ENCODE measurements at places on chromosomes 7 and 10.

DNA sequence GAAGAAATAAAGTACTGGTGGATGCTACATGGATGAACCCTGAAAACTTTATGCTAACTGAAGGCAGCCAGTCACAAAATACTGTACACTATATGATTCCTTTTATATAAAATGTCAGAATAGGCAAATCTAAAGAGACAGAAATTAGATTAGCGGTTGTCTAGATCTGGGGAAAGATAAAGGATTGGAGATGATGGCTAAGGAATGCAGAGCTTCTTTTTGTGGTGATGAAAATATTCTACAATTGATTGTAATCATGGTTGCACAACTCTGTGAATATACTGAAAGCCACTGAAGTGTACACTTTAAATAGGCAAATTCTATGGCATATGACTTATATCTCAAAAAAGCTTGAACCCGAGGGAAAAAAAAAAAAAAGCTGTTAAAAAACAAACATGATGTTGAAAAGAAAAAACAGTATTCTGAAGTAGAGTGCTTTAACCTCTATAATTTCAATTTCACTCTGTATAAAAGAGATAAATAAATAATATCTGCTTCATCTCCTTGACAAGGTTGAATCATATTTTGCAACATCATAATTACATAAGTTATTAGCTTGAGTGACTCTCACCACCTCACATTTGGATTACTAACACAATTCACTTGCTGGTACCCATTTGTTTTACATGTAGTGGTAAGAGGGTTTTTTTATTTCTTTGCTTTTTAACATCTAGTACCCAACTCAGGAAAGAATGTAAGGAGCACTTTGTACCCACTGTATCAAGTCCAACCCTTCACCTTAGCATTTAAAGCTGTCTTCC lies 2.8 kb upstream of the GNAI1 start:
- DNase-seq, result no peak

DNA sequence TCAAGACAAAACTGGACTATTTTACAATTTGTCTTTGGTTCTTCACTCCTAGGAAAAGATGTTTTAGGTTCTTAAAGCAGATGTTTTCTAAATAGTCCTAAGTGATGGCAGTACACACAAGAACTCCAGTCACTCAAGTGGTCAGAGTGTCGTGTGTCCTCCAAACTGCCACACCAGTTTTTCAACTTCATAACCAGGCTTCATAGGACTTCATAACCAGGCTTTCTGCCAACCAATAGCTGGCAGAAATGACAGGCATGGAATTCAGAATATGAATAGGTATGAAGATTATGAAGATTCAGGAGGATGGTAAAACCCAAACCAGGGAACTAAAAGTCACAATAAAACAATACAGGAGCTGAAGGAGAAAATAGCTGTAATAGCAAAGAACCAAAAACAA lies 721.2 kb upstream of the SEMA3D start:
- DNase-seq, result no peak

DNA sequence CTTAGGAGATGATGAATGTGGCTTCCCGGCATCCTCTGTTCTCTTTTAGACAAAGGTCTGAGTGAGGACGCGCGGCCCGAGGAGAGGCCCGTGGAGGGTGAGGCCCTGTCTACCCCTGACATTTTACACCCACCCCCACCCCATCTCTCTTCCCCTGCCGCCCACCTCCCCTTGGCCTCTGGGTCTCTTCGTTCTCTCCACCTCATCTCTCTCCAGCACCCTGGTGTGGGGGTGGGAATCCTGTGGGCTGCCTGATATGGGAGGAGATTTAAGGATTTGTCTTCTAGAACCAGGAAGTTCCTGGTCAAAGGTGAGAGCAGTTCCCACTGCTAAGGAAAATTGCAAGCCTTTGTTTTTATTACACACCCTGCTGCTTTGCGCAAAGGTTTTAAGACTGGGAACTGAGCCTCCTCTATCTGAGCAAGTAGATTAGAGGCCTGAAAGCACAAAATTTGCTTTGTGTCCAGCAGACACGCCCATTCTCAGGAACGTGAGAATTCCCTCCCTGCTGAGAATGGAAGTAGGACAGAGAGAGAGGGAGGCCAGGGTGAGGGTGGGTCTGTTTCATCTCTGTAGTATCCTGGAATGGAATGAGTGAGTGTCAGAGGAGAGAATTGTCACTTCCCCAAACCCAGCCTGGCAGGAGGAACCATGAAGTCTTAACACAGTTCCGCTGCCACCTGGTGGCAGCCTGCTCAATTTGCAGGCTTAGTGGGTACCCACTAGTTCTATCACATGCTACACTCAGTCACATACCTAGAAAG lies 91.2 kb downstream of the GTF2IRD1 start:
- peak; percentile 21 for DNase-seq

- no peak for DNase-seq
Observed at GRCh38 chr10:78462726-78463228, 429.1 kb downstream of the RPS24 start.

- DNase-seq, result no peak
Observed at GRCh38 chr10:99630991-99631390, 10.8 kb upstream of the SLC25A28 start.

GRCh38 chr7:18997477-18998150 lies 119.8 kb downstream of the TWIST1 start:
- no peak for DNase-seq

- no peak for DNase-seq
Observed at GRCh38 chr10:42738679-42739078, 43.9 kb upstream of the BMS1 start.

DNA sequence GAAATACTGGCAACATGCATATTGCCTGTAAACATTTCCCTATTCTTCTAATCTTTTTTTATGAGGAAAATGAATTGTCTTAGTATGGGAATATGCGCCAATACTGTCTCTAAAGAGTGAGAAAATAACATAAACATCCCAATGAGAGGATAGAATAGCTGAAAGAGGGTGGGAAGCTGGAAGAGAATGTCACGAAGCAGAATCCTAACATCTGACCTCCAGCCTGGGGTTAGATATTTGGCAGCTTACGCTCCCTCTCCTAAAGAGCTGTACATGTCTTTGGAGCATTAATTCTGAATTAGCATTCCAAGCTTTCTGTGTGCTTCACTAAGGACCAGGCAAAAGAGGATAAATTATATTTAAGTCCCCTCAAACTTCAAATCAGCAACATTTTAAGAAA lies 31.6 kb upstream of the SLC16A12 start:
- DNase-seq, result no peak

DNA sequence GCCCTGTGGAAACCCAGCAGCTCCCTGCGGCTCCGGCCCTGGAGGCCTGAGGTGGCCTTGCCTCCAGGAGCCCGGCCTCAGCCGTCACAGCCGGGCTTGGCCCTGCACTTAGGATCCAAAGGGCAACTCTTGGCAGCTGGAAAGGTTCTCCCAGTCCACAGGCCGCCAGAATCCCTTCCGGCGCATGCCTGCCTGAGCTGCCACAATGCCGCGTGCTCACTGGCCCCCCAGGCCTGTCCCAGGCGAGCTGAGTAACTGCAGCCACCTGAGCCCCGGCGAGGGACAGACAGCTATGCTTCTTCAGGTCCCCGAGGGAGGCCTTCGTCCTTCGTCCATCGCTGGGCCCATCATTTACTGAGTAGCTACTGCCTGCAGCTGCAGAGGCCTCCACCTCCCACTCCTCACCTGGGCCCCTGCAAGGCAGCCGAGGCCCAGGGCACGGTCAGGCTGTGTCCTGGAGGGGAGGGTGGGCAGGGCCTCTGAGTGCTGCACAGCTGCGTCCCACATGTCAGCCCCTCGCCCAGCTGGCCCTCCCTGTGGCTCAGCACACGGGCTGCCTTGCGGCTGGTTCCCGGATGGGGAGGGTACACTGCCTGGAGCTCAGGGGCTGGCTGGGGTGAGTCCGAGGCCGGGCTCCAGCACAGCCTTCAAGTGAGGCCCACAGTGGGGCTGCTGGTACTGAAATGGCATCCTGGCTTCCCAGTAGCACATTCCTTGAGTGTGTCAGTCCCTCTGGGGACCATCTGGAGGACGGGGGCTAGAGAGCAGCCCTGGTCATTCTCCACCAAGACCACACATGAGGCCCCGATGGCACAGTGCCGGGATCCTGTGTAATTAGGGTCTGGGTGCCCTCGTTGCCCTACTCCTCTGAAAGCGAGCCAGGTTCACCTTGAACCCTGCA lies 172.5 kb downstream of the ELFN1 start:
- DNase-seq, result no peak

GRCh38 chr10:119348106-119348505 lies 140.7 kb downstream of the GRK5 start:
- DNase-seq, result no peak

DNA sequence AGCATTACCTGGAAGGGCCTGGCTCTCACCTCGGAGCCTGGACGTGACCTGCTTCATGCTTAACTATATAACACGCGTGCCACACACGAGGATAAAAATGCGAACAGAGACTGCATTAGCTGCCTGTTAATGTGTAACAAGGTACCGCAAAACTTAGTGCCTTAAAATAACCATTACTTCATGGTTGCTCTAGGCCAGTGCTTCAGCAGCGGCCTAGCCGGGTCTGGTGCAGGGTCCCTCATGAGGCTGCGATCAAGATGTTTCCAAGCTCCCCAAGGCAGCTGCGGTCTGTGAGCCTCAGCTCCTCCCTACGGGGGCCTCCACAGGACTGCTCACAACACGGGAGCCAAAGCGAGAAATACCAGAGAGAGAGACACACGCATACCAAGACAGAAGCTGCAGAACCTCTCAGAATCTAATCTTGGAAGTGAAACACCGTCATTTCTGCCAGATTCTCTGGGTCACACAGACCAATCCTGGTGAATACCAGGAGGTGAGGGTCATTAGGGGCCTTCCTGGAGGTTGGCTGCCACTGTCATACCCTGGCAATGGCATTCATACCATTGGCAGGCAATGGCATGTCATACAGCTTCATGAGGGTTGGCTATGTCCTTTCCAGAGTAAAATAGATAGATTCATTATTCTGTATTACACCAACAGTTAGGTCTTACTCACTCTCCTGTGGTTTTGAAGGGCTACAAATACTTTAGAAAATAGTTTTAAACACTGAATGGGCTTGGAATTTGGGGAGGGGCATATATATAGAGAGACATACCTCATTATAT lies 94.5 kb downstream of the HIPK2 start:
- no peak for DNase-seq

DNA sequence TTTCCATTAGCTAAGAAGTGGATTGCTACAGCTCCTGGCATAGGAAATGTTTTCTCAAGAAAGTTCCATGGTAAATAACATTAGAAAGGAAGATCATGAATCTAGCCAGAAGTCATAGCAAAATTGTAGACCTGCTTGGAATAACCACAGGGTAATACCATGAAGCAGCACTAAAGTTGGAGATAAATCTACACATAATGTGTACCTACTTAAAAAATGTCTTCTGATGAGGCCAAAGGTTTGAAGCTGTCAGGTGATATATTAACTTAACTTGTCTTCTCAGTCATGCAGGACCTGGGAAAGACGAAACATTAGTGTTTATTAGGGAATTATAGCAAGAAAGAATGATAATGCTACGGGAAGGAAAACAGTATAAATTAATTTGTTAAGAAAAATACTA lies 6.3 kb downstream of the CISD1 start:
- DNase-seq, result no peak

- DNase-seq, result no peak
Observed at GRCh38 chr10:58818900-58819299, 306.2 kb downstream of the BICC1 start.

GRCh38 chr7:85713171-85713570 lies 526.3 kb upstream of the SEMA3D start:
- no peak for DNase-seq

Data from activated CD4-positive, alpha-beta memory T cell treated with anti-CD3 and anti-CD28 coated beads, Interleukin-2, amount 10 ng/mL, durations not matched to agents 7 days and 5 days (primary cell).